ENCODE measurements at places on chromosomes 16 and 17.

- DNase-seq: no peak
These were observed 14.2 kb downstream of the SLFN12L start for GRCh38 chr17:35523296-35523695.

DNA sequence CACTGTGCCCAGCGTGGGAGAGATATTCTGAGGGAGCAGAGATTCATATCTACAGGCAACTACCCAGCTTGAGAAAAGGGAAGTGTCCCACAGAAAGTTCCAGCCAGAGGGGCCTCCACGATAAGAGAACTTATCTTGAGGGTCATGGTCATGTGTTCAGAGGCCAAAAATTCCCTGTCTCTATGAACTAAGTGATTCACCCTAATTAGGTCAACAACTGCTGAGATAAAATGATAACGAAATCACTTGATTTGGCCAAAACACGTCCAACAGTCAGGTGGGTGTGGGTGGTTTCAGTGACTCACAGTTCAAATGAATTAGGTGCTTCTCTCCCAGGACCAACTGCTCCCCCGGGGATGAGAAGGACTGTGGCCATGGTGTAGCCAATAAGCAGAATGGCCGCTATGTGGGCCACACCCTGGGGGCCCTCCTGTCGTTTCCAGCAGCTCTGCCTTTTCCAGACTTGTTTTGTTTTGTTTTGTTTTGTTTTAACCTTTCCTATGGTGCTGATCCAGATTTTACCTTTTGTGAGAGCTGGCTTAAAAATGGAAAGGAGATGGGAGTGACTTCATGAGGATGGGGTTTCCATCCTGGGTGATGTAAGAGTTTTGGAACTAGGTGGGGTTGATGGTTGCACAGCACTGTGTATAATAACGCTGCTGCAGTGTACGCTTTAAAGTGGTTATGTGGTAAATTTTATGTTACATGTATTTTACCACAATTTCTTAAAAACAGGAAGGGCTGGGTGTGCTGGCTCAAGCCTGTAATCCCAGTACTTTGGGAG, 8.7 kb downstream of the DNAI2 start:
- DNase-seq: no peak

DNA sequence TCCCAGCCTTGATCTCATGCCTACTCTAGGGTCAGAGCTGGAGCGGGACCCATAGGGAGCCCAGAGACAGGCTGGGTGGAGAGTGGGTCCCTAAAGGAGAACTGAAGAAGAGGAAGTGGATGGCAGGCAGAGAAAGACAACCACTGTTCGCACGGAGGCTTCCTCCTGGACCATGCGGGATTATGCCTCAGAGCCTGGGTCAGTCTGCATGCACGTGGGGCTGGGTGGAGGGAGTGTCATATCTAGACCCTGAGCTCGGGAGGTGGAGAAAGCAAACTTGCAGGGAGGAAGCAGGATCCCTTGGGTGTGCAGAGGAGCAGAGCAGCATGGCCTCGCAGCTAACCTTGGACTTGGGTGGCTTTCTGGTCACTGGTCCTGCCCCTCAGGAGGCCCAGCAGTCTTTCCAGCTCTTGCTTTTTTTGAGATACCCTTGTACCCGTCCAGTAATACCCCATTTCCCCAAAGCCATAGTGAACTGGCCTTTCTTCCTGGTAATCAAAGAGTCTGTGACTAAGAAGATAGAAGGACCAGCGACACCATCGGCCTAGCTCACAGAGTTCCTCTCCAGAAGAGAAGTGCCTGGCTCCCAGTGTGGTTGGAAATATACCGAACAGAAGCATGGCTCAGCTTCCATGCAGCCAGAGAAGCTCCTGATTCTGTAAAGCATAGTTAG, 344.2 kb downstream of the CPPED1 start:
- DNase-seq: peak; percentile 47

GRCh38 chr16:3830625-3831254, 49.8 kb downstream of the CREBBP start:
- no peak for DNase-seq

GRCh38 chr17:74610108-74610507, 13.4 kb downstream of the CD300E start:
- no peak for DNase-seq

- no peak for DNase-seq
These were observed 3.0 kb downstream of the TP53I13 start for GRCh38 chr17:29571486-29571882.

- DNase-seq: no peak
These were observed 405.9 kb downstream of the SHISA9 start for GRCh38 chr16:13307255-13307654.
